ENCODE measurements at places on chromosomes 16 and 17.

DNA sequence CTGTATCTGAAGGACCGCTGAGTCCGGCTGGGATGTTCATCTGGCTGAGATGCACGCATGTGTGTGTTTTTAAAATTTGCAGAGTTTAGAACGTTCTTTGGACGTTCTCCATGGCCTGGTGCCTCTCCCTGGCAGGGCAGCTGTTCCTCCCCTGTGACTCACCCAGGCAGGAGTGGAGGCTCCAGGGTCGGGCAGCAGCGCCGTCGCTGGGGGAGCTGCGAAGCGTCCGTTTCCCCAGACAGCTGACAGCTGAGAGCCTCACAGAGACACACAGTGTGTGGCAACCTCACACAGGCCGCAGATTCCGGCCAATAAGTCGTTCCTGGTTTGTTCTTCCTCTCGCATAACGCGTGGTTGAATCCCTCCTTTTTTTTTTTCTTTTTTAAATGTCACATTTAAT is 80.6 kb downstream of the OR1D5 start:
- DNase-seq = peak; percentile 48

GRCh38 chr16:24478401-24478800 is 61.0 kb upstream of the RBBP6 start:
- DNase-seq = no peak

DNA sequence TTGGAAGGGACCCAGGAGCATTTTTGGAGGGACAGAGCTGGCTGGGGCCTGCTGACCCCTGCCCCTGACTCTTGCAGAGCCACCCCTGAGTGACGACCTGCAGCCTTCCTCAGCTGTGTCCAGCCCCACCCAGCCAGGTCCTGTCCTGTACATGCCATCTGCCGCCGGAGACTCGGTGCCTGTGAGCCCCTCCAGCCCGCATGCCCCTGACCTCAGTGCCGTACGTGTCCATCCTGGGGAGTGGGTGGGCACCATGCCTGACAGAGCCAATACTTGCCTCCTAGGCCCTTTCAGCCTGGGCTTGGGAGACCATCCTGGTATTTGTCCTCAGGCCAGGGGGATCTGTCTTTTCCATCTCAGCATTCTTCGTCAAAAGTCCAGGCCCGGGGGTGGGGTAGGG is 27.5 kb downstream of the UNC13D start:
- no peak for DNase-seq

DNA sequence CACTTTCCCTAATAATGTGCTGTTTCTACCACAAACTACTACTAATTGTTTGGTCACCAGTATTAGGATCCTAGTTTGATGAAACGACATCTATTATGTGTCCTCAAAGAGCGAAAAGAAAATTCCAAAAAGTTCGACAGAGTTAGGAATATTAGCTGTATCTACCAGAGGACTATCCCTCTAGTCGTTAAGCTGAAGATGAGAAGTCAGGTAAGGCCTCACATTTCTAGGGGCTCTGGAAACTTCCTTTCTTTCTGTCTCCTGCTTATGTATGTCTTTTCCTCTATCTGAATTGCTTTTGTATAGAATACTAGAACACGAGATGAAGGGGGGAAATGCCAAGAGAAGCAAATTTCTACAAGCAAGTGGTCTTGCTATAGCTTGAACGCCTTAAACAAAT is 1.6 kb downstream of the GLG1 start:
- DNase-seq = no peak

DNA sequence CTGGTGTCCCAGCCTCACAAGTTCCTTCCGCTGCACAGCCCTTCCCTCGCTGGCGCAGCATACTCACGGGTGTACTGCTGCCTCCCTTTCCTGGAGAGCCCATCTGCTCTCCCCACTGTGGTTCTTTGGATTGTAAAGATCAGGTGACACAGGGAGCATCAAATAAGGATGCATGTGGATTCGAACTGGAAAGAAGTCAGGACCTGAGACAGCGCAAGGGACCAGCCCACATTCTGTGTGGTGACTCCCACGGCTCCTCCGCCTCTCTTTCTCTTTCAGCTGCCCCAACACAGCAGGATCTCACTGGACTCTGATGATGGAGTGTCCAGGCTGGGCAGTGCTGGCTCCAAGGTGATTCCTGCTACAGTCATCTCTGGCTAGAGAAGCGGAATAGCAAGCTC is 8.1 kb downstream of the LDAF1 start:
- no peak for DNase-seq

DNA sequence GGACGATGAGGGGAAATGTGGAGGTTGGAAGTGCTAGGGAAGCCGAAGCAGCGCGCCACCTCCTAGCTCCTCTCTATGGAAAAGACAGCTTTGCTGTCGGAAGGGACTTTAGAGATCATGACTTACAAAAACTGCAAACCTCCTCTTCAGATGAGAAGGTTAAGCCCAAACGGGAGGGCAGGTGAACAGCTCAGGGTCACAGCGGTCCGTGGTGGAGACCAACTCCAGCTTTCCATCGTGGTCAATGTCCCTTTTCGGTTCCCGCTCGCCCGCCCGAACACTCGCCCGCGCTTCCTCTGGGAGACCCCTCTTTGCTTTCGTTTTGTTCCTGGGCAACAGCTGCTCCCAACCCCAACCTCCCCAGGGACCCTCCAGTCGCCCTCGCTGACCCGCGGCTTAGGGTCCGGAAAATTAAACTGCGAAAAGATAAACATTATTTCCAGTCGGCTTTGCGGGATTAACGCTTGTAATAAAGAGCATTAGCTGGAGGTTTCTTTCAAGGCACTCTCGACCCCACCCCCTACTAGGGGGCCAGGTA is 7.7 kb downstream of the IRX6 start:
- DNase-seq = no peak

GRCh38 chr17:61479493-61480413 is 27.5 kb downstream of the TBX4 start:
- no peak for DNase-seq

DNA sequence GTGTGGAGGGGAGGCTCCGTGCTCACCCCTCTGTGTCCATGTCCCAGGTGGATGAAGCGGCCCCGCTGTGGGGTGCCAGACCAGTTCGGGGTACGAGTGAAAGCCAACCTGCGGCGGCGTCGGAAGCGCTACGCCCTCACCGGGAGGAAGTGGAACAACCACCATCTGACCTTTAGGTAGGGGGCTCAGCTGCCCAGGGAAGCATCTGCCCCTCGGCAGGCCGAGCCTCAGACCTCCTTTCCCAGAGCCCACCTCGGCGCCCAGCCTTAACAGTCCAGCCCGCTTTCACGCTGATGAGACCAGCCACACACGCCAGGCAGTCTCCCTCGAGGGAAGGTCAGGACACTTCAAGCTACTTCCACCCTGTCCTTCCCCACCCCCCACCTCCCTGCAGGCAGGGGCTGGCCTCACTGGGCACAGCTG is 12.7 kb downstream of the MMP15 start:
- no peak for DNase-seq

DNA sequence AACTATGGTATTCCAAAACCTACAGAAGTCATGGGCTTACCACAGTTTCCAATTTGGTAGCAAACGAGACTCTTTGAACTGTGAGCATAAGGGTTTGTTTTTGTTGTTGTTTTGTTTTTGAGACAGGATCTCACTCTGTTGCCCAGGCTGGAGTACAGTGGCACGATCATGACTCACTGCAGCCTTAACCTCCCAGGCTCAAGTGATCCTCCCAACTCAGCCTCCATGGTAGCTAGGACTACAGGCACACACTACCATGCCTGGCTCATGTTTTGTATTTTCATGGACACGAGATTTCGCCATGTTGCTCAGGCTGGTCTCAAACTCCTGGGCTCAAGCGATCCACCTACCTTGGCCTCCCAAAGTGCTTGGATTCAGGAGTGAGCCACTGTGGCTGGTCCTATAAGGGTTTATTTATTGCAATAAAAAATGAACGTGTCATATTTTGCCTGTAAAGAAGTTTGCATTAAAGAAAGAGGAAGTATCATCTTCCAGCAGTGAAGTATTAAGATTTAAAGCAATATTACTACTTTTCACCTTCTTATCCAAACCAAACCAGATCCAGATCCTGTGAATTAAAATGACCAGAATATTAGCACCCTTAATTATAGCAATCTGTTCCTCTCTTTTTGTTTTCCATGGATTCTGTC is 37.2 kb downstream of the KCNJ2 start:
- no peak for DNase-seq

DNA sequence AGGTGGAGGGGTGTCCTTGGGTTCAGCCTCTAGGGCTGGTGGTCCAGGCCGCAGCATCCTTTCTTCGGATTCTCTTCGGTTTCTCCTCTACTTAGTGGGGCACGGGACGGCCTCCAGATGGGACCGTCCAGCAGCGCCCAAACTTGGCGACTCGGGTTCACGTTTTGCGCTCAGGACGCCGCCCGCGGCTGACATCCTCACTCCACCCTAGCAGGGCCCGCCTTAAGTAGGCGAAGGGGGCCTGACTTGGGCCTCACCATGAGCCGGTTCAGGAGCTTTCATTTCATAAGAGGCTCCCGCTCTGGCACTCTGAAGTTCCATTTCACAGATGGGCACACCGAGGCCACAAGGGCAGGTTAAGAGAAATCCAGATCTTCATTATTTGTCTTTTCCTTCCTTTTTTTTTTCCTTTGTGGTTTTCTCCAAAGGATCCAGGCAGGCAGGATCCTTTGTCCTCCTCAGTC is 141.2 kb downstream of the SEC14L1 start:
- no peak for DNase-seq

GRCh38 chr17:73165616-73166404 is 1.0 kb downstream of the SSTR2 start:
- DNase-seq = no peak

- DNase-seq = no peak
These were observed 34.1 kb downstream of the ABAT start for GRCh38 chr16:8708536-8708935.

- DNase-seq = no peak
These were observed 73.0 kb downstream of the KLHDC4 start for GRCh38 chr16:87692756-87693155.

DNA sequence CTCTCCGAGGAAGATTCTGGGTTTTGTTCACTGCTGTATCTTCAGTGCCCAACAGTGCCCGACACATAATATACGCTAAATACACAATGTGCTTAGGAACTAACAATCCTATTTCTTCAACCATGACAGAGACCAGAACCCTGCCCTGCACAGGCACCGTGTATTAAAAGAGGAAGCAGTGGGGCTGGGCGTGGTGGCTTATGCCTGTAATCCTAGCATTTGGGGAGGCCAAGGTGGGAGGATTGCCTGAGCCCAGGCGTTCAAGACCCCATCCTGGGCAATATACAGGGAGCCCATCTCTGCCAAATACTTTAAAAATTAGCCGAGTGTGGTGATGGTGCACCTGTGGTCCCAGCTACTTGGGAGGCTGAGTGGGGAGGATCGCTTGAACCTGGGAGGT is 19.3 kb downstream of the ARL2BP start:
- no peak for DNase-seq

GRCh38 chr16:30186782-30187555 is 3.6 kb downstream of the CORO1A start:
- DNase-seq = no peak

GRCh38 chr17:40564883-40565768 is at the start of gene CCR7:
Gene CCR7, minus strand, starts transcription at chr17:40565472. Its CDS starts 63 bp downstream, at chr17:40565409.
- DNase-seq = peak; percentile 32

- no peak for DNase-seq
These were observed 1.5 kb downstream of the SLC13A5 start for GRCh38 chr17:6711681-6712057.

DNA sequence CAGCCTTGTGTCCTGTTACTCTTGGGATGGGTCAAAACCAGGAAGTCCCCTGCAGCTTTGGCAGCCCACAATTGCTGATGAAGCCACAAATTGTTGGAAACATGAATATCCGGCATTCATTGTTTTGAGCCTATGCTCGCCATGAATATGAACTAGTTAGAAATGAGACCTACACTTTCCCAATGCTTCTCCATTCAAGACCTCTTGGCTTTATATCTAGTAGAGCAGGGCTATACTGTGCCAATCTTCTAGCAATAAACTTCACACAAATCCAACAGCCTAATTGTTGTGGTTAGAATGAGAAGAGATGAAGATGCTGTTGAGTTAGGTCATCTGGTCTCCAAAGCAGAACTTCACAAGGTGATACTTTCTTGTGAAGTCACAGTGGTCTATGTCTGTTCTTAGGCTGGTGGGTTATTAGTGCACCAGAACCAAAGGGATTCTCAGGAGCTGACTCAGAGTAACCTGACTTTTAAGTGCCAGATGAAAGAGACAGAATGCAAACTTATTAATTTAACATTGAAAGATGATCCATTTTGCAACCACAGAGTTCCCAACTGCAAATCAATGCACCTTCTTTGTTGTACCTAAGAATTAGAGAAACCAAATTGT is 13.7 kb upstream of the KRT23 start:
- no peak for DNase-seq

DNA sequence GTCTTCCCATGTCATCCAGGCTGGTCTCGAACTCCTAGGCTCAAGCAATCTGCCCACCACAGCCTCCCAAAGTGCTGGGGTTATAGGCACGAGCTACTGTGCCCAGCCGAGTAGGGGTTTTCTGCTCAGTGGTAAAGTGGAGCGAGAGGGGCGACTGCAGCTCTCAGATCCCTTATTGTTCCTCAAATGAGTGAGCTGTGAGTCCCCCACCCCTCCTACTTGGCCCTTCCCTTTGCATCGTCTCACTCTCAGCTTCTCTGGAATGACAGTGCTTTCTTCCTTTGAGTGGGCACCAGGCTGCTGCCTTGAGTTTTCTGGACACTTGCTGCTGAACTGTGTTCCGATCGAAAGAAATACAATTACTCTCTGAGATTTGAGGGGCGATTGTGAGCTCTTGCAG is 63.5 kb downstream of the MSI2 start:
- no peak for DNase-seq

DNA sequence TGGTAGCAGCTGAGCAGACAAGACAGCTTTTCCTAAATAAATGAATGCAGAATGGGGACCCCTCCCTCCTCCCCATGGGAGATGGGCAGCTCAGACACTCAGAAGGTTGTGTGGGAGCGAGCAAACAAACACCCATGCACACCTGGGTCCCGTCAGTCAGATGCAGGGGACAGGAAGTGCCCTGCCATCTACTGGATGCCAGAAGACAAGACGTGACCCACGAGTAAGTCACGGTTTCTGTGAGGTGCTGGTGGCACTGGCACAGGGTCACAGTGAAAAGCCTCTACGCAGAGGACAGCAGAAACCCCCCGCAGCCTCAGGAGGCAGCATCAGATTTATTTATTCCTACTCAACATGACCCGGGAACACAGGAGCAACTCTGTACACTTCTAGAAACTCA is 8.4 kb downstream of the HBQ1 start:
- DNase-seq = no peak

GRCh38 chr17:61130330-61130729 is 269.3 kb upstream of the TBX2 start:
- peak; percentile 54 for DNase-seq

DNA sequence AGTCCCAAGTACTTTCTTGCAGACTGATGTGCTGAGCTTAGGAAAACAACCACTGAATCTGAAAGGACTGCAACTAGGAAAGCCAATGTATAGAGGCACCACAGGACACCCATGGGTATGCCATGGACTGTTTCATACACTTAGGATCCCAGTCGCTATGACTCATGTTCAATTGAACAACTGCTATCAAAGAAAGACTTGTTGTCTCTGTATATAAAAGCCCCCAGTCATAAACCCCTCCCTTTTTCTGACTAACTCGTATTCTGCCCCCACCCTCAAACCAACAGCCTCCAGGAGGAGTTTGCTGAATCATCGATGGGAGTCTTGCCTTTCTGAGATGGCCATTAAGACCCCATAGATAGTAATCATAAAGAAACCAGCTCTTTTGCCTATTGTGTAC is 205.4 kb downstream of the ANKFN1 start:
- no peak for DNase-seq
